Fibroblast of skin of scalp (primary cell): ENCODE measurements at places on chromosomes 4 and X.

DNA sequence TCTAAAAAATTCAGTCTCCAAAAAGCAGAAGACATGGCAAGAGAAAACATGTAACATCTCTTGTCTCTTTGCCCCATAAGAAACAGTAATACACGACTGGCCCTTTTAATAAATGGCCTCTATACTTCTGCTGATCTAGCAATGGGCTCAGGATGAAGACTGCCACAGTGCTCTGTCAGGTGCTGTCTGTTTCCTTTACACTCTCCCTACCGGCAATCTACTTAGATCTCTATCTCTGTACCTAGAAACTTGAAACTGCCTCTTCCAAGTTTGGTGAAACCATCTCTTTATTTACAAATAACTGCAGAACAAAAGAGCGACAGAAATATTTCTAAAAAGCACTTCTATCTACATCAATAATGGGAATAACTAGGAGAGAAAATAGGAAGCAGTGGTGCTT lies 685.2 kb upstream of the INTU start:
- no peak for DNase-seq

DNA sequence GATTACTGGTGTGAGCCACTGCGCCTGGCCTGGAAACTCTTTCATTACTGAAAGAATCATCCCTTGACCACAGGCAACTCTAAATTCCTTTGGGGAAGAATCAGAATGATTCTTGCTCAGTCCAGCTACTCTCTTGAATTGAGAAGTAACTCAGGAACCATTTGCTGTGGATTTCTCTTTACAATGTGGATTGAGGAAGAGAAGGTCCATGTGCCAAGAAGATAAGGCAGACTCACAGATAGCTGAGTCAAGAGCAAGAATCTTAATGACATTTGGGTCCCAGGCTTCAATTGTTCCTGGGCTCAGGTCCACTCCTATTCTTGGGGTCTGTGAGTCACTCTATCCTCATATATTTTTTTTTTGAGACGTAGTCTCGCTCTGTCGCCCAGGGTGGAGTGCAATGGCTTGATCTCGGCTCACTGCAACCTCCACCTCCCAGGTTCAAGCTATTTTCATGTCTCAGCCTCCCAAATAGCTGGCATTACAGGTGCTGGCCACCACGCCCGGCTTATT lies 6.2 kb upstream of the MGARP start:
- no peak for DNase-seq

GRCh38 chrX:107716118-107716684 lies 59.4 kb downstream of the TSC22D3 start:
- DNase-seq = peak; percentile 39

GRCh38 chrX:23511793-23512192 lies 155.5 kb upstream of the PRDX4 start:
- peak; percentile 10 for DNase-seq

DNA sequence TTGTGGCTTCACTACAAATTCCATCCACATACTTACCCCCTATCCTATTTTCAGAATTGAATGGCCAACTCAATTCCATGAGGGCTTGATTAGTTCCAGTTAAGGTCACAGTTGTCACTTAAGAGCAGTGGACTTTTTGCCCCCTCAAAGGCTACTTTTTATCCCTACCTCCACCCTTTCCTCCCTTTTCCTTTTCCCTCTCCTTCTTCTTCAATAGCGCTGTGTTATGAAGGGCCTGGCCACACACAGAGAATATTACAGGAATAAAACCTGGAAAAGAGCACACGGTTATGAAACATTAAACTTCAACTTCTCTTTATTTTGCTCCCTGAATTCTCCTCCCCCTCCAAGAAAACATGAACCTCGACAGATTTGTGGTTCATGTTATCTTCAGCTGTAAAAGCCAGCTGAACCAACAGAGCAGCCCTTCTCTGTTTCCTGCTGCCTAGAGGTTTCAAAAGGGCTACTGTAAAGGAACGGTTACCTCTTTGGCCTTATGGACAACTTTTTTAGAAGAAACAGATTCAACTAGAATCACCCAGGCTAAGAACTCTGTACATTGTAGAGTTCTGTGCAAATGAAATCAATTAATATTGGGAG lies 87.0 kb upstream of the RPL34 start:
- no peak for DNase-seq

- no peak for DNase-seq
These were observed 278.7 kb upstream of the CLNK start for GRCh38 chr4:10963241-10963640.

GRCh38 chrX:132802033-132802432 lies 156.4 kb downstream of the HS6ST2 start:
- no peak for DNase-seq
